ENCODE measurements at places on chromosomes 1 and 21. TPM values are rescaled to one million over a fixed set of nuclear protein-coding genes. Genes with fewer than 3 reads are reported as not detected.

Gene EFNA3
- polyA plus RNA-seq, result 1.8 TPM

Gene SLC9C2
- polyA plus RNA-seq, result not detected

GRCh38 chr1:200075938-200076546, 48.5 kb downstream of the NR5A2 start:
- no peak overlapping the region for H3K4me3 ChIP-seq
- no peaks in the 10 kb centered on the region for H3K36me3 ChIP-seq
- H3K27ac ChIP-seq, result no peak overlapping the region
- no peaks in the 10 kb centered on the region for H3K27me3 ChIP-seq

Gene CD55
- polyA plus RNA-seq, result 140 TPM

GRCh38 chr1:11052839-11053757, 6.1 kb upstream of the MASP2 start:
- peaks cover 6% of the 10 kb centered on the region for H3K36me3 ChIP-seq
- H3K27ac ChIP-seq, result no peak overlapping the region
- H3K4me1 ChIP-seq, result peaks cover 7% of the 10 kb centered on the region
- DNase-seq, result no peak
- H3K27me3 ChIP-seq, result no peaks in the 10 kb centered on the region

GRCh38 chr1:175129182-175129581, 61.5 kb downstream of the TNN start:
- no peak overlapping the region for H3K27ac ChIP-seq
- H3K4me3 ChIP-seq, result no peak overlapping the region
- H3K27me3 ChIP-seq, result no peaks in the 10 kb centered on the region
- no peak for DNase-seq

GRCh38 chr1:203351037-203351625, at the start of gene FMOD:
TSS of gene FMOD (minus strand) at chr1:203351122. CDS start at chr1:203348270, 2,852 bp downstream.
- H3K27ac ChIP-seq, result no peak within 1 kb of the TSS
- no peaks in the 10 kb centered on the region for H3K36me3 ChIP-seq
- H3K4me3 ChIP-seq, result no peak within 1 kb of the TSS
- peaks cover 10% of the 10 kb centered on the region for H3K4me1 ChIP-seq

DNA sequence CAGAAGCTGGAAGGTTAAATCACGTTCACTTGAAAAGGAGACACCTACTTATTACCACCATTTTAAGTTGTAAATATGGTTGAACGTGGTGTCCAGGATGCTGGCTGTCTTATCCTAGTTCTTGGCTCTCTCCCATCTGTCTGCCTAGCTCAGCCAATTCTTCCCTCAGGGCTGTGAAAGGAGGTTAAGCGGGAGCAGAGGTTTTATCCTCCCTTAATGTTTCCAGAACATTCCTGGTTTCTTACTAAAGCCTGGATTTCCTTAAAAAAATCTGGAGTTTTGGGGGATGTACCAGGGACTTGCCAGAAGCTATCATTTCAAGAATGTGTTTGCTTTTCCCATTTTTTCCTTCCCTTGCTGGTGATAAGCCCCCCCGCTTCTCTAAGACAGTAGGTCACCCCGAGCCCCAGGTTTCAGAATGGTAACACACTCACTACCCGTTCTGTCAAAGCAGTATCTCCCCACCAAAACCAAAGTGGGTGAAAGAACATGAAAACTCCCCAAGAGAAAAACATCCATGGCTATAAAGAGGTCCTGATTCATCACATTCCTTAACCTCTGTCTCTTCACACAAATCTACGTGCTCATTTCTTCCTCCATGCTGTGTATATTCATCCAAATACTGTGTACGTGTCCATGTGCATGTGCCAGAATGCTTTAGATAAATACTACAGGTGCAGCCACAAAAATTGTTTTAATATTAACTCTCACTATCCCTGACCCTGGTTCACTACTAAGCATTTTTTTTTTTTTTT, 114.7 kb downstream of the MAP3K21 start:
- H3K36me3 ChIP-seq, result no peaks in the 10 kb centered on the region
- H3K4me1 ChIP-seq, result no peaks in the 10 kb centered on the region
- H3K27me3 ChIP-seq, result peaks cover 8% of the 10 kb centered on the region
- no peak overlapping the region for H3K4me3 ChIP-seq
- no peak for DNase-seq

Gene S100A13
- polyA plus RNA-seq, result 19.8 TPM

DNA sequence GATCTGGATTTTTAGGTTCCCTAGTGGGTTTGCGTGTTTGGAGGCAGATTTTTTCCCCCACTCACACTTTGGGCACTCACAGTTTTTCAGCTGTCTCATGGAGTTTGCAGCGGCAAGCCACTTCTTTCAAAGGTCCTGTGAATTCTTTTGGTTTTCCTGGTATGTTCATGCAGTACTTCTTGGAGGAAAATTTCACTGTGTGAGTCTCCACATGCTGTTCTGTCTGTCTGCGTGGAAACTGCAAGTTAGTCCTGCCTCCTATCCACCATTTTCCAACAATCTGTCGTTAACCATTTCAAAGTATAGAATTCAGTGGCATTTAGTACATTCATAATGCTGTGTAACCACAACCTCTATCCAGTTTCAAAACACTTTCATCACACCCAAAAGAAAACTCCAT, 793 bp upstream of the FMO1 start:
- DNase-seq, result no peak
- H3K27ac ChIP-seq, result no peak overlapping the region
- no peaks in the 10 kb centered on the region for H3K27me3 ChIP-seq
- H3K36me3 ChIP-seq, result no peaks in the 10 kb centered on the region
- no peak overlapping the region for H3K4me3 ChIP-seq
- peaks cover 8% of the 10 kb centered on the region for H3K4me1 ChIP-seq

Gene HORMAD1
- 0.43 TPM for polyA plus RNA-seq

GRCh38 chr1:81430955-81431623, 369.6 kb upstream of the ADGRL2 start:
- no peaks in the 10 kb centered on the region for H3K4me1 ChIP-seq
- H3K27me3 ChIP-seq, result no peaks in the 10 kb centered on the region
- no peaks in the 10 kb centered on the region for H3K36me3 ChIP-seq
- no peak overlapping the region for H3K27ac ChIP-seq
- no peak for DNase-seq
- no peak overlapping the region for H3K4me3 ChIP-seq

Gene GBP6
- not detected for polyA plus RNA-seq

- no peak overlapping the region for H3K27ac ChIP-seq
- H3K4me1 ChIP-seq, result no peaks in the 10 kb centered on the region
- DNase-seq, result no peak
These were observed 347.4 kb downstream of the PDE4B start for GRCh38 chr1:66140072-66140471.

- no peak overlapping the region for H3K4me3 ChIP-seq
- DNase-seq, result no peak
- no peak overlapping the region for H3K27ac ChIP-seq
- no peaks in the 10 kb centered on the region for H3K4me1 ChIP-seq
- no peaks in the 10 kb centered on the region for H3K27me3 ChIP-seq
These were observed 26.2 kb upstream of the PRKACB start for GRCh38 chr1:84117868-84118267.

GRCh38 chr21:16205527-16205926, 475.7 kb downstream of the USP25 start:
- H3K36me3 ChIP-seq, result no peaks in the 10 kb centered on the region
- H3K27ac ChIP-seq, result no peak overlapping the region
- DNase-seq, result no peak
- H3K27me3 ChIP-seq, result no peaks in the 10 kb centered on the region

Gene LCE2C
- not detected for polyA plus RNA-seq

DNA sequence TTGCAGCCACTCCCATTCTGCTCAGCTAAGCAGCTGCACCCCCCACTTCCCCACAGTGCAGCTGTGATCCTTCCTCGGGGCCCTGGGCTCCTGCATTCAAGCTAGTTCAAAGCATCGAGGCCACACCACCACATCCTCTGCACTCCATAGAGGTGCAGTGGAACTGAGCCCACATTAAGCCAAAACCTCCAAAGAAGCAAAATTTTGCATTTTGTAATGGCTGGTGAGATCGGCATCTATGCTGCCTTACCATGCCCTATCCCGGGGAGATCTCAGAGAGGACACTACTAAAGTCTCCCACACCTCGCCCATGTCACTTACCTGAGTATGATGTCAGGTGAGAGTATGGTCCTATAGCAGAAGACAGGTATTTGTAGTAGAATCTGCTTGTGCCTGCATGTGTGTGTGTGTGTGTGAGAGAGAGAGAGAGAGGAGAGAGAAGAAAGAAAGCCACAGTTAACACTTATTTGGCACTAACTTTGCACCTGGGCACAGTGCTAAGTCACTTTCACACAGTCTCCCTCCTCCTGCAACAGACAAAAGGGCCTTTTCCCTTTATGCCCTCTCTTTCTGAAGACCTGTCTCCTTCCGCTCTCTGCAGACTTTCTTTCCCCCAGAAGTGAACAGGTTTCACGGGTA, 89.8 kb downstream of the KIF14 start:
- H3K4me1 ChIP-seq, result peaks cover 7% of the 10 kb centered on the region
- DNase-seq, result no peak
- H3K36me3 ChIP-seq, result no peaks in the 10 kb centered on the region
- H3K27me3 ChIP-seq, result no peaks in the 10 kb centered on the region
- no peak overlapping the region for H3K27ac ChIP-seq

DNA sequence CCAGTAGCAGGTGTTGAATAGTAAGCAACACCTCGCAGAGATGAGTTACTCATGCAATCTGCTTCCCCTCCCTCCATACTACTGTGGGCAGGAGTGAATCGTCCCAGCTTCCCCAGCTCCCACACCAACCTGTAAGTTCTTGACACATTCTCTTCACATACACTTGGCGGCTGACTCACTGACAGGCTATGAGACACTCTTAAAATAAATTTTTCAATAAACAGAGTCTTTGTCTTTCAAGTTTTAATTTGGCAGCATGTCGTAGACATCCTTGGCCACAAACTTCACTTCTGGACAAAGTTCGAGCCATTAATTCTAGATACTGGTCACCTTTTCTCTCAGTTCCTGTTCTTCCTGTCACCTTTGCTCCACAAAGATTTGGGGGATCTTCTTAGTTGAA, 290.7 kb downstream of the TM2D1 start:
- no peak overlapping the region for H3K27ac ChIP-seq
- H3K27me3 ChIP-seq, result no peaks in the 10 kb centered on the region
- H3K4me1 ChIP-seq, result no peaks in the 10 kb centered on the region

DNA sequence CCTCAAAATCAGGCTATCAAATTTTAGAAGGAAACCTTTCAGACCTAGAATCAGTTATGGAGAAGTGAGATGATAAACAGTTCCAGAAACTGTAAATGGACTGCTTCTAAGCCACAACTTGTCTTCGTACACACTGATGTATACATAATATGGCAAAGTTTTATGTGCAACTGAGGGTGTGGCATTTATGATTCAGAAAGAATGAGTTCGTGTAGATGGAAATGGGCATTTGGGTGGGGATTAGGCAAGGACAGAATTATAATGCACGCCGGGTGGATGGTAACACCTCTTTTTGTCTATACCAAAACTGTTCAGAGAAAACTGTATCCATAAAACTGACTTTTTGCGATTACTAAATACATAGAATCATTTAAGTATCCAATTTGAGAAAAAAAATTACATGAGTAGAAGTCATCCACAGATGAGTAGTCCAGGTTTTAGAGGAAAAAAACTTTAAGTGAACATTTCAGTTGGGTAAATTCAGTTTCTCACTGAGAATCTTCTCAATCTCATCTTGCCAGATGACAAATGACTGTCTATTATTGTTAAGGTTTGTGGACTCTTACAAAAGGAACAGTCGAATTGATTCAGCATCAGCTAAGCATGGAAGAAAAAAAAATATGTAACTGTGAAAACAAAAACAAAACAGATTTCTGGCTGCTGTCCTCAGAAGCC, 22.5 kb downstream of the ERRFI1 start:
- H3K27me3 ChIP-seq, result no peaks in the 10 kb centered on the region
- no peak overlapping the region for H3K27ac ChIP-seq
- no peak for DNase-seq
- no peaks in the 10 kb centered on the region for H3K36me3 ChIP-seq
- no peak overlapping the region for H3K4me3 ChIP-seq

Gene ZNF670
- 0.86 TPM for polyA plus RNA-seq

- DNase-seq, result no peak
- peaks cover 18% of the 10 kb centered on the region for H3K36me3 ChIP-seq
- no peaks in the 10 kb centered on the region for H3K4me1 ChIP-seq
- no peak overlapping the region for H3K4me3 ChIP-seq
These were observed 8.0 kb downstream of the CORT start for GRCh38 chr1:10457875-10458274.

Gene LPAR3
- not detected for polyA plus RNA-seq

Gene PROK1
- 0.25 TPM for polyA plus RNA-seq

Gene DNM3
- polyA plus RNA-seq, result 0.56 TPM

Gene ROR1
- polyA plus RNA-seq, result 0.46 TPM

DNA sequence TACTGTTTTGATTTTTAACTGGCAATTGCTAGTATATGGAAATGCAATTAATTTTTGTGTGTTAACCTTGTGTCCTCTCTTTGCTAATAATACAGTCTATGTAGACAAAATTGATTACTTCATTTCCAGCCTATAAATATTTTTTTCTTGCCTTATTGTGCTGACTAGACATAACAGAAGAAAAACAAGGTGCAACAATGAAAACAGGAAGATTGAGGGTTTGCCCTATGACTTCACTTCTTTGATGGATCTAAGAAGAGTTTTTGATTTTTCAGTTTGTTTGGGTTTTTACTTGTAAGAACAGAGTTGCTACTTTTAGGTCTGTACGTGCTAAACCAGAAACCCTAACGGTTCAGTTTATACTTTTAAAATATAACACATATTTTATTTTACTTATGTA, 8.5 kb upstream of the CNIH4 start:
- no peaks in the 10 kb centered on the region for H3K27me3 ChIP-seq
- H3K36me3 ChIP-seq, result no peaks in the 10 kb centered on the region
- no peak for DNase-seq
- H3K4me1 ChIP-seq, result no peaks in the 10 kb centered on the region

DNA sequence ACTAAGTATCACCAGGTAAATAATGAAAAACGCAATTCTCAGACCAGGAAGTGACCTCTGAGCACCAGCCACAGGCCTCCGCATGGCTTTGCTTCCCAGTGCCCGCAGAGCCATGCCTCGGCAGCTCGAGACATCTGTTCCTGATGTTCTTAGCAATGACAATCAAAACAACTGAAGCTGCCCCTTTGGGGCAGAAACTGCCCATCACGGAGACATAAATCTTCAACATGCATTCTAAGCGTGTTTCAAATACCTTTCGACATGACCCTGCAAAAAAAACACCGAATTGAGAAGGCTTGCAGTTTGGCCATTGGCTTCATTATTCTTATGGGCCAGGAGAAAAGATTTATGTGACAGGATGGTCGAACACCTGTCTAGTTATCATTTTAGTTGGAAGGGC, 5.8 kb upstream of the RAP1GAP start:
- no peak for DNase-seq
- H3K4me1 ChIP-seq, result peaks cover 1% of the 10 kb centered on the region
- no peak overlapping the region for H3K27ac ChIP-seq
- peaks cover 15% of the 10 kb centered on the region for H3K36me3 ChIP-seq
- H3K4me3 ChIP-seq, result no peak overlapping the region

- no peak overlapping the region for H3K4me3 ChIP-seq
- no peak for DNase-seq
- no peak overlapping the region for H3K27ac ChIP-seq
- H3K36me3 ChIP-seq, result no peaks in the 10 kb centered on the region
These were observed 67.2 kb upstream of the CNN3 start for GRCh38 chr1:94993931-94994645.

GRCh38 chr1:155322571-155322952, 1.9 kb downstream of the RUSC1 start:
- peak overlapping the region; percentile 97 for H3K4me3 ChIP-seq
- DNase-seq, result no peak
- H3K36me3 ChIP-seq, result peaks cover 3% of the 10 kb centered on the region
- H3K27ac ChIP-seq, result no peak overlapping the region
